Stimulated activated naive CD4-positive, alpha-beta T cell (primary cell): ENCODE measurements at places on chromosomes 11 and 22.

DNA sequence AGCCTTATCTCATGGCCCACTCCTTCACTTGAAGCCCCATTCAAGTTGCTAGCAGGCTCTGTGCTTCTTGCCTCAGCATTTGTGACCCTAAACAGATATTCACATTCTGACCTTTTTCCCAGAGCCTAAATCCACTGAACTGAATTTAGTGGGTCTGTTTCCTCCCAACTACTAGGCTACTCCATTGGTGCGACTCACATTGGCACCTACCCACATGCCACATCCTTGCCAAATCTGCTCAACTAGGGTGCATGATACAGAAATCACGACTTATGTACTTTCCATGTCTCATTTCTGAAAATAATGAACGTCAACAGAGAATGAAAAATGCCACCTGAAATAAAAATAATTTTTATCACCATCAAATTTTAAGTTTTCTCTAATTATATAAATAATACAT lies 8.4 kb upstream of the MMP12 start:
- DNase-seq = no peak

GRCh38 chr11:68542617-68543016 lies 82.1 kb downstream of the PPP6R3 start:
- no peak for DNase-seq

- no peak for DNase-seq
Measured at GRCh38 chr11:8728563-8728962, 46.0 kb downstream of the RPL27A start.

DNA sequence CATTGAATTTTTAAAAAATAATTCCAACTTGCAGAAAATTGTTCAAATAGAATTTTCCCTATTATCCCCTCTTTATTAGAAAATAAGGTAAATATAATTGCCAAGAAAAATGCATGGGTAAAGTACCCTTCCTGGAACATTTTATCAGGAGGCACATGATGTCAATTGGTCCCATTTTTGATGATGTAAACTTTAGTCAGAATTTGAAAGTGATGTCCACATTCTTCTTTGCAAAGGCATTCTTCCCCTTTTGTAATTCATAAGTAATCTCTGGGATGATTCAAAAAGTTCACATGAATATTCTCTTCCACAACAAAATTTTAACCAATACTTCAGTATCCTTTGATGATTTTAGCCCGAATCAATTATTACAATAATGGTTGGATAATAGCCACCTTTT lies 86.9 kb upstream of the ANO3 start:
- no peak for DNase-seq
